ENCODE measurements at places on chromosomes 7 and 10.

DNA sequence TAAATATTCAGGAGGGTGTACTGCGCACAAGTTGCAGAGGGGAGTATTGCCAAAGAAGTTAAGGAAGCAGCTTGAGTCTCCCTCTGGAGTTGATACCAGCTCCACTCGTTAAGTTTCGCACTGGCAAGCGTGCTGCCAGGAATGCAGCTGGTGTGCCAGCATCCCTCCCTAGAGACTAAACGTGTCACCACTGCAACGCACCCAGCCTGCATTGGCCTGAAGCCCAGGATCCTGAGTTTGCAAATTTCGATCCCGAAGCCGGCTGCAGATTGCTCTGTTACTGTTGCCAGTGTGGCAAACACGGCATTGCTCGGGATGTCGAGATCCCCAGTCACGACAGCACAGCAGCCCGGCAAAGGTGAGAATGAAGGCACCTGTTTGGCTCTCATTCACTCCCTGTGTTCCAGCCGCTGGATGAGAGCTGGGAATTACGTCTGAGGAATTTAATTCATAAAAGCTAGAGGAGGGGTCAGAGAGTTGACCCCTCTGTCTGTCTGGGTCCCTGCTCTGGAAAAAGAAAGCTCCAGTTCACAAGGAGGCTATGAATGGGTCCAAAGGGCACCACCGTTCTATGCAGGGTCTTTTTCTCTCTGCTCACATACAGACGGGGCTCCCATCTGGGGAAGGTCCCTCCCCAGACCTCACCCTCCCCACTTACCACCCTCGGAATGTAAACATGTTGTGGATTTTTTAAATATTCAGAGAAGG, 61.0 kb downstream of the NRP1 start:
- DNase-seq: no peak

- no peak for DNase-seq
Measured at GRCh38 chr10:103513380-103514060, 20.0 kb downstream of the NEURL1 start.

GRCh38 chr10:6411436-6411835, 168.6 kb downstream of the PRKCQ start:
- DNase-seq: no peak

DNA sequence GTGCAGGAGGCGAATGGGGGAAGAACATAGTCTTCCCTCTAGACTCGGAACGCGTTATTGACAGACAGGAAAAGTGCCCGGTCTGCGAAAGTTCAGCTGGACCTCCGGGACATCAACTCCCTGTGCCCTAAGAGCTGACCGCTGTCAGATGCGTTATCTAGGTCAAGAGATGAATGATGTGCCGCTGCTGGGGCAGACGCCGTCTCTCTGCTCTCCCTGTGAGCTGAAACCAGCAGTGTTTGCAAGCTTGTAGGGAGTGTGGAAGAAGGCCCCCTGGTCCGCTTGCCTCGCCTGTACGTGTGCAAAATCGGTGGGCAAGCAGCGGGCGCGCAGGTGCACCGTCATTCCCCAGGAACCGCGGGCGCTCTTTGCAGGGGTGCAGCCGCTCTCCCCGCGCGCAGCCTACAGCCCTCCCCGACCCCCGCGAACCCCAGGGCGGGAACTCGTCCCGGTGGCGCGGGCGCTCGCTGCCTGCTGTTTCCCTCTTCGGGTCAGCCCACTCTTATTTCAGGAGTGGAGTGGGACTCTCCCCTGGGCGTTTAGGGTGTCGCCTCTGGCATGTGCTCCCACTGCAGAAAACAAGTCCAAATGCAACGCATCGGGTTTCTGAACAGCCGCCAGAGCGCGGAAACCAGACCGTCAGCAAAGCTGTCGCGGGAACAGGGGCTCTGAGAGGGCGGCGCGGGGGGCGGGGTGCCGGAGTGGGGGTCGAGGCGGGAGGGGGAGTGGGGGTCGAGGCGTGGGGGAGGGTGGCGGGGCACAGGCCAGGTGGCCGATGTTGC, 1.8 kb upstream of the PFKFB3 start:
- DNase-seq: no peak

- no peak for DNase-seq
Measured at GRCh38 chr7:18583305-18583704, 87.8 kb downstream of the HDAC9 start.

DNA sequence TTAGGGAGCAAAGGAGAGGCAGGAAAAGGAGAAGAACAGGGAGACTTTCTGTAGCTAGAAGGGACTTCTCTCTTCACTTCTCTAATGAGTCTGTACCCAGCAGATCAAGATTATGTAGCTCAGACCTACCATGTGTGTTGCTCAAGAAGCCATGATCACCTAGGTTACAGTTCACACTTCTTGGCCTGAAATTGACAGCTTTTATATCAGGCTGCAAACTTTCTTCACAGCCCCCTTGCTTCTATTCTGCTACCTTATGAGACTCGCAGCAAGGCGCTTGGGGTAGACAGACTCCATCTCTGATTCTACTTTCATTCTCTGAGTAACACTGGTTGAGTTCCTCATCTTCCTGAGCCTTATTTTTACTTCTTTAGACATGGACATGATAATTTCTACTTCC, 19.6 kb upstream of the GIMAP2 start:
- DNase-seq: no peak

DNA sequence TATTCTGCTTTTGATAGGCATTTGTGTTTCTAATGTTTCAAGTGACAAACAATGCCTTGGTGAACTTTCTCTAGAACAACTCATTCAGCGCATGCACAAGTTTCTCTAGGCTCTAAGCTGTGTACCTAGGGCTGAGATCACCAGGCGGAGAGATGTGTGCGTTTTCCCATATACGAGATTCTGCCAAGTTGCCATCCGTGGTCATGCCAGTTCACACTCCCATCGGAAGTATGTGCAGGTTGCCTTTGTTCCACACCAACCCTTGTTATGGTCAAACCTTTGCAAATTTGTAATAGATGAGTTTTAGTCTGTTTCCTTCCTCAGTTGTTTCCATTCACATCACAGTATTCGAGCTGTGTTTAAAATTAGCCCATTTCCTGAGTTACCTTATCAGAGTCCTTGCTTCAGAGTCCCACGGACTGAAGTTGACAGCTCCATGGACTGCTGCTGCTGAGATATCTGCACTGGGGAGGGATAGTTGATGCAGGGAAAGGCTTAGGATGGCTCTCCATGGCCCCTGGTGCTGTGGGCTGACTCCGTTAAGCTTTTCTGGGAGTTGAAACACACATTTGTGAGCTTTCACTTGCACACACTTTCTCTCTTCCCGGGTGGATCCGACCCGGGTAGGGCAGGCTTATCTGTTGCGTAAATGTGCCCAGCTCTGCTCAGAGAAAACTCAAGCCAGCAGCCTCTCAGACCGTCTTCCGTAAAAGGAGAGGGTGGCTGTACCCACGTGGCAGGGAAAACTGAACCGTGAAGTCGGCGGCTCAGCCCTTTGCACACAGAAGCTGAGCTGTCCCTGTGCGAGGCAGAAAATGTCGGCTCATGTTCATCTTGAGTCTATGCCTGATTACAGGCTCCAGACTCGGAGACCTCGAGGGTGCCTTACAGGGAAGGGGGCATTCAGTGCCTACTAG, 49.4 kb downstream of the HK1 start:
- DNase-seq: no peak

- no peak for DNase-seq
Measured at GRCh38 chr7:7720750-7721621, 2.6 kb upstream of the RPA3 start.

GRCh38 chr7:158351481-158351880, 236.1 kb downstream of the PTPRN2 start:
- no peak for DNase-seq

DNA sequence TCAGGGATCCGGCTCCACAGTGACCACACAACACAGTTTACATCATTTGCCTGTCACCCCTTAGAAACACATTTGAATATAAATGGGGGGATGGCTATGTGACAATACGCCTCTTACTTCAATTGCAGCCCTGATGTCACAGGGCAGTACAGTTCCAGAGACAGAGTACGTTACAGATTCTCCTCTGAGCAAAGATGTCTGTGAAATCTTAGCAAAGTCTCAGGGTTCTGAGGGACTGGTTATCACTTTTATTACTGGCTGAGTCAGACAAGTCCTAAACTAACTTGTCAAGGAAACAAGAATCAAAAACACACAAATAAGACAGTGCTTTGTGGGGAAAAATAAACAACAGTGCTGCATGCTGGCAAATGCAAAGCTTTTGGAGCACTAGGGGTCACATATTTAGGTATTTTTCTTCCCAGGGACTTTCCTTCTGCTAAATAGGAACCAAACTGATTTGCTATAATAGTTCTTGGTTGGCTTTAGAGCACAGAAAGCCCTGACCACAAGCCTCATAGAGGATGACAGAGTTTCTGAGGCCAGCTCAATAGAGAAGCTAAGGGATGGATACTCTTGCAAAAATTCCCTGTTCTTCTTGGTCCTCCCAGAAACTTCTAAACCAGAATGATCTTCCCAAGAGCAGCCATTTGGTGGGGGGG, 501.6 kb downstream of the GRID1 start:
- DNase-seq: no peak

DNA sequence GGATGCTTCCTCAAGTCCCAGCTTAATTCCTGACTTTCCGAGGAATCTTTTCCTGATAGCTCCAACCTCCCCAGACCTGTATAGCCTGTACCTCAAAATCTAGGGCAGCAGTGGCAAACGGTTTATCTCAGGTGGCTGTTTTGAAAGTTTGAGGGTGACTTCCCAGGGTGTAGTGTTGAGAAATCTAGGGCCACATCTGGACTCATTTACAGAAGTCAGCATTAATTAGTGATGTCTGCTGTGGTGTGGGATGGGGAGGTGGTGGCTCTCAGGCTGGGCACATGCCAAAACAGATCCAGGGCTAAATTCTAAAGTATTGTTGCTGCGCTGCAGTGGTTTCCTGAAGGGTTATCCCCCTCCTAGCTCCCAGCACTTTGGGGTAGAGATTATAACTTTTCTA, 38.0 kb downstream of the UNC5B start:
- no peak for DNase-seq

DNA sequence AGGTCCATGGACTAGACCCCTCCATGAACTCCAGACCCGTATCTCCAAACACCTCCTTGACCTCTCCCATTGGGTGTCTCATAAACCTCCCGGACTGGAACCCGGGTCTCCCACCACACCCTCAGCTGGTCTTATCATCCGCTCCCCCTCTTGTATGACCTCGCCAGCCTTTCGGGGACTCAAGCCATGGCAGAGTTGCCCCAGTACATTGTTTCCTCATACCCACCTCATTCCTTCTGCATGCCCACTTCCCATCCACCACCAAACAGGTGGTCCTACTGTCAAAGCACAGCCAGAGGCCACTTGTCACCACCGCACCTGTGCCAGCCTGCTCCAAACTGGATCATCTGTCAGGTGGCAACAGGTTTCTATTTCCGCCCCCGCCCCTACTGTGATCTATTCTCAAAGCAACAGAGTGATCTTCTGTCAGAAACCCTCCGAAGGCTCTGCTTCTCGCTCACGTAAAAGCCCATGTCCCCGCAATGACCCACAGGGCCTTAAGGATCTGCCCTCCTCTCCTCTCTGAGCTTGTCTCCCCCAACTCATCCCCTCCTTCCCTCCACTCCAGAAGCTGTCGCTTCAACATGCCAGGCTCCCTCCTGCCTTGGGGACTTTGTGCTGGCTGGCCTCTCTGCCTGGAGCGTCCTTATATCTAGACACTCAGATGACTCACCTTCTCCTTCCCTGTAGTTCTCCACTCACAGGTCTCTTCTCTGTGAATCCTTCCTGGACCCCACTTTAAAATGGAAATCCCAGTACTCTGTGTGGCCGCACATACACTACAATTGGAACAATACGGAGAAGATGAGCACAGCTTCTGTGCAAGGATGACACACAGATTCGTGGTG, 22.8 kb upstream of the PRKAG2 start:
- no peak for DNase-seq

GRCh38 chr10:89351412-89351779, 23.6 kb downstream of the IFIT3 start:
- no peak for DNase-seq

DNA sequence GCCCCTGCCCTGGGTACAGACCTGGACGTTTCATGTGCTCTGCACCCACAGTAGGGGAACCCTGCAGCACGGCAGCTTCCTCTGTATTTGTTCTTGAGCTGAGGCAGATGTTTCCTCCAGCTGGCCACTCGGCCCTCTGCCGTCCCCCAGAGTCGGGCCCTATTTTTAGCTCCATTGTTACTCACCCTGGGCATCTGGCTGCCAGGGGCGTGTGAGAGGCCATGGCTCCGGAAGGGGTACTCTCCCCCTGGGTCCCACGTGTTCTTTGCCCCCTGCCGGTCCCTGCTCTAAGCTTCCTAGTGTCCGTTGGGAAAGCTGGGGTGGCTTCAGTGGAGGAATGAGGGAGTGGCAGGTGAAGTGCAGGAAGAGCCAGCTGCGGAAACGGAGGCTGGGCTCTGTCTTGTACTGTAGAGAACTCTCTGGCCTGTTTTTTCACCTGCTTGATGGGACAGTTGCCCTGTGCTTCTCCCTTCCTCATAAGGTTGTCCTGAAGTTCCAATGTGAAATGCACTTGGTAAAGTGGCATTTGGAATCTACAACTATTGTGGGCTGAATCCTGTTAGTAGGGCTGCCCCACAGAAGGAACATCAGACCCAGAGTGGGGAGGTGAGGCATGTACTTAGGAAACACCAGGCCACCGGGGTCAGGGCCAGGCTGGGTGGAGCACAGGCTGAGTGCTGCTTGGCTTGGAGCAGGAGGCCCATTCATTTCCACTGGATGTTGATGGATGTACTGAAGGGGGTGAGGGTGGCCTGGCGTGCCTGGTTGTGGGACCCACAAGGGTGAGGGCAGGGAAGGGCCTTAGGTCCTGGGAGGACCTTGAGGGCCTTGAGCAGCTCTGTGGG, 30.6 kb downstream of the PALD1 start:
- DNase-seq: peak; percentile 28

- no peak for DNase-seq
Measured at GRCh38 chr10:29784175-29784773, 149.5 kb upstream of the SVIL start.

GRCh38 chr7:100132126-100132525, 5.4 kb downstream of the MBLAC1 start:
- no peak for DNase-seq

DNA sequence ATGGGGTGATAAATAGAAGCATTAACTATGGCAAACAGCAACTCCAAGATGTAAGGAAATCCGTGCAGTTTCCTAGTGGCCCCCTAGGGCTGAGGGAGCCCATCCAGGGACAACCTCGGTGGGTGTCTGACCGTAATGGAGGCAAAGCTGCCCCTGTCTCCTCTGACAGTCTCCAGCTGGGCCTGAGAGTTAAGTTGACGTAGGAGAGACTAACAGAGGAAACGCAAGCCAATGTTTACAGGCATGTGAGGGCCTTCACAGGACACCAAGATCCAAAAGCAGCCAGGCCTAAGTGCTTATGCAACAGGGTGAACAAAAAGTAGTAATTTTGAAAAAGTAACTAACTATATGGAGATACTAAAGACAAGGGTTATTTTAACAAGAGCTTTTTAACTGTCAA, 330.0 kb upstream of the C7orf33 start:
- no peak for DNase-seq

GRCh38 chr7:1557006-1557405, 1.0 kb upstream of the TMEM184A start:
- no peak for DNase-seq

GRCh38 chr7:116967254-116967922, 14.1 kb downstream of the ST7 start:
- no peak for DNase-seq

GRCh38 chr7:48505051-48505450, 333.8 kb downstream of the ABCA13 start:
- DNase-seq: no peak

GRCh38 chr10:73899423-73899822, 11.5 kb upstream of the PLAU start:
- no peak for DNase-seq

Data from GDM1 (cell line).